ENCODE measurements at places on chromosomes 12 and 14. TPM values are rescaled to one million over a fixed set of nuclear protein-coding genes. Genes with fewer than 3 reads are reported as not detected.

SYCP3 gene
- 0.34 TPM for total RNA-seq

SOX5 gene
- not detected for total RNA-seq

PMEL gene
- total RNA-seq, result not detected

NUAK1 gene
- total RNA-seq, result 0.16 TPM

KRT82 gene
- not detected for total RNA-seq

VRTN gene
- not detected for total RNA-seq

NFE2 gene
- total RNA-seq, result 0.20 TPM

TAS2R31 gene
- 1.7 TPM for total RNA-seq

SINHCAF gene
- 119 TPM for total RNA-seq

SMCO2 gene
- total RNA-seq, result not detected

EXOC3L4 gene
- not detected for total RNA-seq

DNA sequence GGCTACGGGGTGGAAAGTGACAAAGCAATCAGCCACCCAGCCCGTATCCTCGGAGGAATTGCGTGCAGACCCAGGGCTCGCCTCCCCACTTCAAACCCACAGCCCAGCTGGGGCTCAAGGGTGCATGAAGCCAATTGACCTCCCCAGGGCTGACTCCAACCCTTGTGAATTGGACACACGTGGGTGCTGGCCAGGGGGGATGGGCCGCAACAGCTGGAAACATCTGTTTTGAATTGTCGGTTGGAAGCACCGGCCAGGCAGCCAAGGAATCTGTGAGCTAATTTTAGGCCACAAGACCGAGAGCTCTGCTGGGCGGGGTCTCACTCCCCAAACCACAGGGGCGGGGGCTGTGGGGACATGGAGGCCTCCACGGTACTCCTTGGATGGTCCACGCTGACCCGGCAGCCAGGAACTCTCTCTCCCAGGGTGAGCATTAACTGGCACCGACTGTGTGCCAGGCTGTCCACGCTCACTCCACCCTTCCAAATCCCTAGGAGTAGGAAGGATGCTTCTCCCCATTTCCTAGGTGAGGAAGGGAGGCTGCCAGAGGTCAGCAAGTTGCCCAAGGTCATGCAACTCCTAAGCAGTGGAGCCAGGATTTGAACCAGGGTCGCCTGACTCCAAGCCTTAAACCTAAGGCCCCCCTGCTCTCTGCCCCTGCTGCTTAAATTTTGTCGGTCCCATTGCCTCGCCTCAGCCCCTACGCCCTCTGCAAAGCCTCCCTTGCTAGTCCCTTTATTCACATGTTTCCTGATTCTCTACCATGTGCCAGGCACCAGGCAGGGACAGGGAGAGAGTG lies 11.9 kb upstream of the TMEM119 start:
- H3K36me3 ChIP-seq, result no peaks in the 10 kb centered on the region
- no peak overlapping the region for H3K4me3 ChIP-seq
- H3K27ac ChIP-seq, result no peak overlapping the region
- peaks cover 16% of the 10 kb centered on the region for H3K4me1 ChIP-seq
- DNase-seq, result no peak

- no peak overlapping the region for H3K27ac ChIP-seq
- no peak overlapping the region for H3K4me3 ChIP-seq
- no peaks in the 10 kb centered on the region for H3K36me3 ChIP-seq
- peaks cover 13% of the 10 kb centered on the region for H3K4me1 ChIP-seq
Observed at GRCh38 chr14:71398450-71398849, 491.2 kb downstream of the PCNX1 start.

GRCh38 chr12:31203261-31203660 lies 122.7 kb downstream of the SINHCAF start:
- H3K4me3 ChIP-seq, result no peak overlapping the region
- peaks cover 2% of the 10 kb centered on the region for H3K27me3 ChIP-seq
- H3K36me3 ChIP-seq, result no peaks in the 10 kb centered on the region

- peak overlapping the region; percentile 94 for H3K27ac ChIP-seq
- H3K36me3 ChIP-seq, result peaks cover 34% of the 10 kb centered on the region
- peak overlapping the region; percentile 94 for H3K4me3 ChIP-seq
- peak; percentile 49 for DNase-seq
- H3K4me1 ChIP-seq, result peaks cover 94% of the 10 kb centered on the region
- no peaks in the 10 kb centered on the region for H3K27me3 ChIP-seq
Observed at GRCh38 chr12:121792607-121793439, 665 bp downstream of the RHOF start.

DNA sequence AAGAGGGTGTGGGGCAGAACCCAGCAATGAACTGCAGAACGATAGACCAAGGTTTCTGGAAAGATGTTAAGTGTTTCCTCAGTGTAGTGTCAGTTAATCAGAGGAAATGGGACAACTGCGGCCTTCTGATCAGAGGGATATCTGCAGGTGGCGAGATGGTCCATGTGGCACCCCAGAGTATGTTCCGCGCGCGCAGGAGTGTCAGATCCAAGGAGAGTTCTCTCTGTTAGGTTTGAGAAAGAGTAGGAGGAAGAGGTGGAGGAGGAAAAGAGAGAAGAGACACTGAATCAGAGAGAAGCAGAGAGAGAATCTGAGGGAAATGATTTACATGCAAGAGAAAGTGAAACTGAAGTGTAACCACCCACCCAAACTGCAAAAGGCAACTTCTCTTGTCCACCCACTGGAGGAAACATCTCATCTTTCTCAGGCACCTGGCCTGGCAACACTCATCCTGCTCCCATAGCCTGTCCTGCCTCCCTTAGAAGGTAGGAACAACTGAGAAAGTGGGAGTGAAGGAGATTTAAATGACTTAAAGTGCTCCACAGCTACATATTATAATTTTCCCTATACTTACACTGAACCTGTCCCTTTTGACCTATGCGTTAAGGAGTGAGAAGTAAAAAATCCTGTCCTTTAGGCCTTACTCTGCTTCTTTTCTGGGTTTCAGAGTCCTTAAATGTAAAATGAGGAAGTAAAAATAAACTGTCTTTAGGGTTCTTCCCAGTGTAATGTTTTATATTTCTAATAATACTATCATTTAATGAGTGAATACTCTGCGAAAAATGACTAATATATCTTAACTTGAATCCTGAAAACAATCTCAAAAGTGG lies 6.8 kb upstream of the TESPA1 start:
- DNase-seq, result no peak
- H3K4me1 ChIP-seq, result peaks cover 37% of the 10 kb centered on the region
- no peaks in the 10 kb centered on the region for H3K27me3 ChIP-seq
- H3K4me3 ChIP-seq, result peak overlapping the region; percentile 51
- H3K36me3 ChIP-seq, result no peaks in the 10 kb centered on the region
- H3K27ac ChIP-seq, result peak overlapping the region; percentile 54

- H3K4me1 ChIP-seq, result peaks cover 38% of the 10 kb centered on the region
- no peaks in the 10 kb centered on the region for H3K27me3 ChIP-seq
- H3K27ac ChIP-seq, result no peak overlapping the region
- no peak for DNase-seq
Observed at GRCh38 chr12:132835076-132836025, 6.7 kb upstream of the GOLGA3 start.

- H3K27me3 ChIP-seq, result no peaks in the 10 kb centered on the region
- no peak overlapping the region for H3K27ac ChIP-seq
- no peaks in the 10 kb centered on the region for H3K4me1 ChIP-seq
Observed at GRCh38 chr12:25775968-25776367, 182.5 kb upstream of the RASSF8 start.

GRCh38 chr12:102023343-102023930 lies 38.4 kb downstream of the WASHC3 start:
- no peak overlapping the region for H3K4me3 ChIP-seq
- H3K4me1 ChIP-seq, result no peaks in the 10 kb centered on the region
- no peaks in the 10 kb centered on the region for H3K27me3 ChIP-seq
- peaks cover 37% of the 10 kb centered on the region for H3K36me3 ChIP-seq

DNA sequence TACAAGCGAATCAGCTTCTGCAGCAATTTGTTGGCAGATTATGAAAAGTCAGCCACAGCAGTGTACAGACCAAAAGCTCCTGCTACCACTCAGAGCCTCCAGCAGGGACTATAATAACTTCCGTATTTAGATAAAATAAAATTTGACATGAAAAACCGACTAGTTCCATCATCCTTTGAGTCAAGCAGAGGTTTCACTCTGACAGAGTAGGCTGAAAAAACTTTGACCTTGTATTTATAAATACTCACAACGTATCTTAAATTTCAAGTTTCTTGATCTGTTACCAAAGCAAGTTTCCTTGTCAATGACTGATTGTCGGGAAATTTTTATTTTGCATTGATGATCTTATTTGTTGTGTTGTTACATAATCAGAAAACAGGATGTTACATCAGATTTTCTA lies 283.4 kb downstream of the DAD1 start:
- no peak overlapping the region for H3K27ac ChIP-seq
- no peaks in the 10 kb centered on the region for H3K4me1 ChIP-seq
- no peaks in the 10 kb centered on the region for H3K36me3 ChIP-seq
- no peaks in the 10 kb centered on the region for H3K27me3 ChIP-seq

GRCh38 chr14:61219673-61220072 lies 61.5 kb downstream of the TMEM30B start:
- H3K27ac ChIP-seq, result no peak overlapping the region
- H3K4me1 ChIP-seq, result no peaks in the 10 kb centered on the region
- peaks cover 15% of the 10 kb centered on the region for H3K27me3 ChIP-seq
- H3K36me3 ChIP-seq, result no peaks in the 10 kb centered on the region
- no peak for DNase-seq
- no peak overlapping the region for H3K4me3 ChIP-seq

- H3K4me3 ChIP-seq, result no peak overlapping the region
- no peak for DNase-seq
- no peaks in the 10 kb centered on the region for H3K4me1 ChIP-seq
- H3K27me3 ChIP-seq, result no peaks in the 10 kb centered on the region
Observed at GRCh38 chr12:127230843-127231260, 1036.1 kb upstream of the TMEM132C start.

- H3K4me1 ChIP-seq, result no peaks in the 10 kb centered on the region
- no peaks in the 10 kb centered on the region for H3K36me3 ChIP-seq
- no peak for DNase-seq
- no peaks in the 10 kb centered on the region for H3K27me3 ChIP-seq
- no peak overlapping the region for H3K4me3 ChIP-seq
- H3K27ac ChIP-seq, result no peak overlapping the region
Observed at GRCh38 chr14:89128311-89129026, 288.6 kb downstream of the FOXN3 start.

- no peak for DNase-seq
- no peak overlapping the region for H3K27ac ChIP-seq
- no peaks in the 10 kb centered on the region for H3K4me1 ChIP-seq
Observed at GRCh38 chr12:132108211-132108832, 35.8 kb downstream of the DDX51 start.

DNA sequence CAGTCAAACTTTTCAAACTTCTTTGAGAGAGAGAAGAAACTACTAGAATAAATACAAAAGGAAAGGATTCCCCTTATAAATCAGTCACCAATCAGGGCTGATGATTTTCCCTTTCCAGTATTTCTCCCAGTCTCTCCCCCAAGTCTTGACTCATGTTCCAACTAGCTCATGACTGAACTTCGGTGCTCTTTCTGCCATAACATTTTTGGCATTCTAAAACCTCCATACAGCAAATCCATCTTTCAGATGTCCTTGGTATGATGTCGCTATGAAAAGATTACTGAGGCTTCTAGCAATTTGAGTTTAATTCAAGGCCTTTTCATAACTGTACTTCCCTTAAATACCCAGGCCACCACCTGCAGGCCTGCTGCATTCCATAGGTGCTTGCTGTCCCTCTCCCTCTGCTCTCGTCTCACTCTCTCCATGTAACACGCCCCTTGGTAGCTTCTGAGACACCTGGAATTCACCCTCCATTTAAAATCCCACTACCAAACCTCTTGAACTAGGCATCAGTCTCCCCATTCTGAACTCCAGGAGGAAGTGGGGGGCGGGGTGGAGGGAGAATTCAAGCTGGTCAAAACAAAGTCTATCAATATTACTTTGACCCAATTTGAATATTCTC lies 2.4 kb downstream of the PRKD1 start:
- no peaks in the 10 kb centered on the region for H3K36me3 ChIP-seq
- no peak for DNase-seq
- H3K27ac ChIP-seq, result no peak overlapping the region
- no peaks in the 10 kb centered on the region for H3K4me1 ChIP-seq
- no peak overlapping the region for H3K4me3 ChIP-seq

DNA sequence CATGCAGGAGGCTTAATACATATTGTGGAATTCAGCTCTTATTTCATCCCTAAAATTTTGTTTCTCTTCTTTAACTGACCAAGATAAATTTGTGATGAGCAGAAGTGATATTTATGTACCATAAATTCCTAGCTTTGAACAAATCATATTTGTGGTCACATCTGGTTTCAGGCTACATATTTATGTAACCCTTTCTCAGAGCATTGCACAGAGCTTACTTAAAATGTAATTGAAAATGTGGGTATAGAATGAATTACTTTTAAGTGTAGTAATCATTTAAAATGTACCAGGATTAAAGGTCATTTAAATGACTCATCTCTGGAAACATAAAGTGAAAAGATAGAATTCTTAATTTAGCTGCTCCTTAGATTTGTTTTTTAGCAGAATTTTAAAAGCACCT lies 129.9 kb upstream of the FRMD6 start:
- H3K27ac ChIP-seq, result no peak overlapping the region
- no peaks in the 10 kb centered on the region for H3K27me3 ChIP-seq
- no peak overlapping the region for H3K4me3 ChIP-seq
- no peaks in the 10 kb centered on the region for H3K36me3 ChIP-seq

- no peaks in the 10 kb centered on the region for H3K36me3 ChIP-seq
- H3K4me1 ChIP-seq, result no peaks in the 10 kb centered on the region
- no peaks in the 10 kb centered on the region for H3K27me3 ChIP-seq
- no peak overlapping the region for H3K4me3 ChIP-seq
- peak; percentile 63 for DNase-seq
Observed at GRCh38 chr14:106318700-106319099, 792.3 kb downstream of the TMEM121 start.

- H3K27ac ChIP-seq, result no peak overlapping the region
- no peaks in the 10 kb centered on the region for H3K27me3 ChIP-seq
- no peak overlapping the region for H3K4me3 ChIP-seq
- H3K36me3 ChIP-seq, result no peaks in the 10 kb centered on the region
Observed at GRCh38 chr12:86186449-86186848, 69.7 kb downstream of the MGAT4C start.

- H3K27ac ChIP-seq, result peak overlapping the region; percentile 84
- no peak overlapping the region for H3K4me3 ChIP-seq
- no peaks in the 10 kb centered on the region for H3K27me3 ChIP-seq
- no peak for DNase-seq
Observed at GRCh38 chr12:67646775-67647174, 1.8 kb upstream of the DYRK2 start.

DNA sequence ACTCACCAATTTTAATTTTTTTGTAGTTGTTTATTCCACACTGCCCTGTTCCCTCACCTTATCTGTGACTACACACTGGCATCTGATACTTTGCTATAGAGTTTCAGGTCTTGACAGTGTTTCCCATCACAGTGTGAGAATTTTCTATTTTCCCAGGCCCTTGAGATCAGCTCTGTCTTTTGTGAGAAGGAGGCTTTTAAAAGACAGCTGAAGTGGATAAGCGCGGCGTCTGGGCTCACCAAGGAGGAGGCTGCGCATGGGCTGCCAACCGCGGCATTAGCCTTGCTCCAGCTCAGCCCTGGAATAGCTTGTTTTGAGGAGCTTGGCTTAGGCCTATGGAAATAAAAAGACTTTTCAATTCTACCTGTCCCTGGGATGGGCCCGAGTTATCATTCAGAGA lies 181.3 kb downstream of the RMST start:
- H3K27ac ChIP-seq, result no peak overlapping the region
- no peak for DNase-seq
- no peaks in the 10 kb centered on the region for H3K27me3 ChIP-seq
- no peak overlapping the region for H3K4me3 ChIP-seq
- H3K36me3 ChIP-seq, result no peaks in the 10 kb centered on the region

GRCh38 chr14:101840649-101841369 lies 79.3 kb downstream of the PPP2R5C start:
- no peak overlapping the region for H3K4me3 ChIP-seq
- no peak for DNase-seq

- H3K27me3 ChIP-seq, result no peaks in the 10 kb centered on the region
- H3K36me3 ChIP-seq, result no peaks in the 10 kb centered on the region
- H3K4me1 ChIP-seq, result peaks cover 11% of the 10 kb centered on the region
- H3K27ac ChIP-seq, result no peak overlapping the region
- no peak for DNase-seq
Observed at GRCh38 chr12:67540920-67541624, 107.5 kb upstream of the DYRK2 start.
